ENCODE measurements at places on chromosomes 2 and 18. TPM values are rescaled to one million over a fixed set of nuclear protein-coding genes. Genes with fewer than 3 reads are reported as not detected.
A peak's percentile ranks its signal among the peaks of the same experiment; 100 is the strongest.

Gene TUBB8B
- polyA plus RNA-seq = not detected

DNA sequence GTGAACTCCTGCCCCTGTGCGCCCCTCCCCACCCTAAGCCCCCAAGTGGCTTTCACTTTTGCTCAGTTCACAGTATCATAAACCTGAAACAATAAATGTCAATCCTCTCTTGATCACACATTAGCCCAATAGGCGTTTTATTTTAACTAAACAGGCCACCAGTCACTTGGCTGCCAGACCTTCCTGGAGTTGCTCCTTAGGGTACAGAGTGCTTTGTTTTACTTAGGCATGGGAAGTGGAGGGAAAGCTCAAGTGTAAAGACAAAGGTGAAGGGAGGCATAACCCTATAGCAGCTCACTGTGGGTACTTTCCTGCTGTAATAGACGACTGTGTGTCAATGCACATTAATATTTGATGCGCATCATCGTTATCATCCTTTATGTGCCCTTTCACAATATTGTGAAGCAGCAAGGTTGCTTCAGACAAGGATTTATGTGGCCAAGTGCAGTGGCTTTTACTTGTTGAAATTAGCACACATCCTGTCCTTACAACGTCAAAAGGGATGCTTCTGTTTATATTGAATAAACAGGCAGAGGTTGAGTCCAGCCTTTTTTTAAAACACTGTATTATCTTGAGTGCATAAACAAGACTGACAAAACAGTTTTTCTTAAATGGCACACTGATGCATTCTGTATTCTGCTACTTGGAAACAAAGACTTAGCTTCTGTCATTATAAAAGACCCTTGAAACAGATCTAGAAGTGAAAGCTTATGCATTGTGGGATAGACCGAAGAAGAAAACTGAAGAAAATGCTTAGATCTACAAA is 168.5 kb downstream of the TMEFF2 start:
- no peaks in the 10 kb centered on the region for H3K36me3 ChIP-seq
- H3K27ac ChIP-seq = no peak overlapping the region
- DNase-seq = peak; percentile 21
- peaks cover 5% of the 10 kb centered on the region for H3K4me1 ChIP-seq
- H3K4me3 ChIP-seq = no peak overlapping the region
- no peaks in the 10 kb centered on the region for H3K27me3 ChIP-seq

Gene CLEC4F
- 2.9 TPM for polyA plus RNA-seq

- H3K27ac ChIP-seq = no peak overlapping the region
- H3K27me3 ChIP-seq = no peaks in the 10 kb centered on the region
- DNase-seq = no peak
These were observed 2.7 kb downstream of the IKZF2 start for GRCh38 chr2:213148572-213149261.

Gene CTIF
- 15.0 TPM for polyA plus RNA-seq

GRCh38 chr18:8982416-8983183 is 119.9 kb upstream of the NDUFV2 start:
- no peak overlapping the region for H3K27ac ChIP-seq
- peak; percentile 49 for DNase-seq
- no peak overlapping the region for H3K4me3 ChIP-seq
- peaks cover 2% of the 10 kb centered on the region for H3K4me1 ChIP-seq

Gene FSHR
- not detected for polyA plus RNA-seq

DNA sequence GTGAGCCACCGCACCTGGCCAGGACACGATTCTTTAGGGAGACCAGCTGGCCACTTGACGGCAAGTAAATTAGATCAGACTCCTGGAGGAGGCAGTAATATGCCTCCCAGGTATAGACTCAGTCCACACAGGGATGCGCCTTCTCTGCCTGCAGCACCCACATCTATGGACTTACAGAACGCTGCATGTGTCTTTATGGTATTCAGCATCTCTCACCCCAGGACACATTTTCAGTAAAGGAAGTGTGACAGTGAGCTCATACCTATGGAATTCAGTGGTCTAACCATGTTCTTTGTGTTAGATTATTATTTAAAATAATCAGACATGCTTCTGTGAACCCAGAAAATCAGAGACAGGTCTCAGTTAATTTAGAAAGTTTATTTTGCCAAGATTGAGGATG is 5.9 kb upstream of the NARS1 start:
- H3K4me1 ChIP-seq = peaks cover 4% of the 10 kb centered on the region
- DNase-seq = no peak
- no peak overlapping the region for H3K27ac ChIP-seq
- H3K4me3 ChIP-seq = no peak overlapping the region

Gene GDF7
- 0.13 TPM for polyA plus RNA-seq

- H3K4me3 ChIP-seq = no peak overlapping the region
- no peak overlapping the region for H3K27ac ChIP-seq
- no peak for DNase-seq
These were observed 82.2 kb upstream of the SLC1A4 start for GRCh38 chr2:64906853-64907536.

DNA sequence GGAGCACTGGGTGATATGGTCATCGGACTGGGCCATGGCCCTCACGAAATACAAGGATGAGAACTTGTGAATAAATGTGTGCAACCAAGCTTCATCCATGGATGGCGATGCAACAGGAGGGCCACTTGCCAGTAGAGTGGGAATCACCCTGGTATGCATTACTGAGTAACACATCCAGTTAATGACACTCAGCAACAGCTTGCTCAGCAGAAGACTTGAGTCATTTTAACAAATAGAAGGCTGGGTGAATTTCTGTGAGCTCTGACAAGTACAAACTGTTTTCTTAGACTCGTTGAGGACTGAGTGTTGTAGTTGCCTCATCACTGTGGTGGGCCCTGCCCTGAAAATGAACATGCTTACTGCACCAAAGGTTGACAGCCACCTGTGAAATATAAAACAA is 221.6 kb downstream of the NCKAP5 start:
- no peaks in the 10 kb centered on the region for H3K27me3 ChIP-seq
- no peak overlapping the region for H3K27ac ChIP-seq
- H3K4me1 ChIP-seq = no peaks in the 10 kb centered on the region

Gene IL36RN
- polyA plus RNA-seq = not detected

- no peak for DNase-seq
- H3K27ac ChIP-seq = no peak overlapping the region
- no peaks in the 10 kb centered on the region for H3K4me1 ChIP-seq
- H3K36me3 ChIP-seq = no peaks in the 10 kb centered on the region
- no peak overlapping the region for H3K4me3 ChIP-seq
These were observed 608.3 kb downstream of the ERBB4 start for GRCh38 chr2:211930331-211930730.

DNA sequence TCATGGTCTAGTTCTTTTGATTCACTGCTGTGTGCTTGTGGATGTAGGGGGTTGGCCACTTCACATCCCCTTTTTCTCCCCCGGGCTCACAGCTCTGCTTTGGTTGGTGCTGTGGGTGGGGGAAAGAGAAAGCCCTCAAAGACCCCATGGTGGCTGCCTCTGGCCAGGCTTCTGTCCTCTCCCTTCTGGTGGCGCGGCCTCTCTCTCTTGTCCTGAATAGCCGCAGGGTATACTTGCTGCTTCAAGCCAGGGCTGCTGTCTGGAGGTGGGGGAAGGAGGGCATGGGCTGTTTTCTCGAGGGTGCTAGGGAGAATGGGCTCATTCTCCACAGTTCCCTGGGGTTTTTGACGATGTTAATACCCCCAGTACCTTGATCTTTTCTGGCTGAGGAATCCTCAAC is 53.9 kb downstream of the IL1R2 start:
- no peak for DNase-seq
- H3K27me3 ChIP-seq = peaks cover 20% of the 10 kb centered on the region
- no peak overlapping the region for H3K4me3 ChIP-seq
- H3K27ac ChIP-seq = peak overlapping the region; percentile 26

GRCh38 chr18:23835091-23835490 is 145.8 kb downstream of the LAMA3 start:
- no peak overlapping the region for H3K4me3 ChIP-seq
- DNase-seq = no peak
- H3K27ac ChIP-seq = no peak overlapping the region
- no peaks in the 10 kb centered on the region for H3K36me3 ChIP-seq

All from large intestine (tissue), 12 donors.